ENCODE measurements at places on chromosomes 4 and X.

GRCh38 chr4:81405900-81406401, 65.8 kb downstream of the RASGEF1B start:
- peak; percentile 84 for DNase-seq

- DNase-seq, result no peak
Measured at GRCh38 chr4:106801386-106801785, 234.7 kb downstream of the DKK2 start.

GRCh38 chrX:132778917-132779316, 179.5 kb downstream of the HS6ST2 start:
- peak; percentile 6 for DNase-seq

GRCh38 chr4:76931087-76931486, 18.5 kb upstream of the SEPTIN11 start:
- no peak for DNase-seq

- DNase-seq, result no peak
Measured at GRCh38 chr4:61243962-61244361, 43.8 kb downstream of the ADGRL3 start.

Data from cerebellar cortex (tissue), 1 donor.